ENCODE measurements at places on chromosomes 3 and 15. TPM values are rescaled to one million over a fixed set of nuclear protein-coding genes. Genes with fewer than 3 reads are reported as not detected.
A peak's percentile ranks its signal among the peaks of the same experiment; 100 is the strongest.

DNA sequence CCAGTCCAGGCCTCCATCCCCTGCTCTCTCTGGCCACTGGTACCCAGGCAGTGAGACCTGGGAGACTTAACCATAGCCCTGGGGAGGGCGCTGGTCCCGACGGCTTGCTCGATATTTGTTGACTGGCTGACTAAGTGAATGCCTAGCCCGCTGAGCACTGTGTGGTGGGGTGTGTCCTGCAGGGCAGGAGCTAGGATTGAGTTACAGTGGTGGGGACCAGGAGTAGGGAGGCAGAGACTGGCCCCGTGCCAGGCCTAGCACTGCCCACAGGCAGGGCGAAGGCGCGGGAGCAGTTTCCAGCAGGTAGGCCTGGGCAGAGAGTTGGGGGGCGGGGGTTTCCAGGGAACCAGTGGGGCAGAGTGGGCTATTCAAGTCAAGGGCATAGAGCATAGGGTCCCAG lies at the start of gene VILL:
Gene VILL, plus strand, starts transcription at position 260 of the 400 bp plus-strand sequence. CDS start 2,887 bp downstream, outside the sequence.
- no peak for DNase-seq

BLM gene
- 17.3 TPM for polyA plus RNA-seq

DNA sequence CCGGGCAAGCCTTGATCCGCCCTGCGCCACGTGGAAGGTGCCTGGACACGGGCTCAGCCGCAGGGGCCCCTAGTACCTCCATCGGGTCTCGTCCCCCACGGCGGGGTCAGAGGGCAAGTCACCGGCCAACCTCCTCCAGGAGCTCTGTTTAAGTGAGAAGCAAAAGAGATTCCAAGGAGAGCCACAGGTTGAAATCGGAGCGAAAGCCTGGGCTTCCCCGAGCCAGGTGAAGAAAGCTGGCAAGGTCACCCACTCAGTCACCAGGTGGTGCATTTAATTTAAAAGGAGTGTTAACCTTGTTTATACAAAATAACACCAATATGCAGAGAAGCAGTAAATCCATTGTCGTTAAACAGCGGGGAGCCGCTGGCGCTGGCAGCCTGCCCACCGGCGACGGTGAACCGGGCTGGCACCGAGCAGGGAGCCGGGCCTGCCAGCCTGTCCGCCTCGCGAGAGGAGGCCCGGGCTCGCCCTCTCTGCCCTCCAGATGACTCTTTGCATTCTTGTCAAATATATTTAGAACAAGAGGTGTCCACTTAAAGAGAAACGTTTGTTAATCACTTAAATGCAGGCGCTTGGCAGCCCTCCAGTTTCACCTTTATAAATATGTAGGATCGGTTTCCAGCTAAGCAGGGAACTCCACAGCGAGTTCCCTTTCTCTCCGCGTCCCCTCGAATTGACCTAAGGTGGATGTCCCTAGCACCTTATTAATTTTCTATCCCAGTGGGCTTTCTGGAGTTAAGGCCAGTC lies 277.3 kb upstream of the NR2F2 start:
- DNase-seq, result peak; percentile 45

DNA sequence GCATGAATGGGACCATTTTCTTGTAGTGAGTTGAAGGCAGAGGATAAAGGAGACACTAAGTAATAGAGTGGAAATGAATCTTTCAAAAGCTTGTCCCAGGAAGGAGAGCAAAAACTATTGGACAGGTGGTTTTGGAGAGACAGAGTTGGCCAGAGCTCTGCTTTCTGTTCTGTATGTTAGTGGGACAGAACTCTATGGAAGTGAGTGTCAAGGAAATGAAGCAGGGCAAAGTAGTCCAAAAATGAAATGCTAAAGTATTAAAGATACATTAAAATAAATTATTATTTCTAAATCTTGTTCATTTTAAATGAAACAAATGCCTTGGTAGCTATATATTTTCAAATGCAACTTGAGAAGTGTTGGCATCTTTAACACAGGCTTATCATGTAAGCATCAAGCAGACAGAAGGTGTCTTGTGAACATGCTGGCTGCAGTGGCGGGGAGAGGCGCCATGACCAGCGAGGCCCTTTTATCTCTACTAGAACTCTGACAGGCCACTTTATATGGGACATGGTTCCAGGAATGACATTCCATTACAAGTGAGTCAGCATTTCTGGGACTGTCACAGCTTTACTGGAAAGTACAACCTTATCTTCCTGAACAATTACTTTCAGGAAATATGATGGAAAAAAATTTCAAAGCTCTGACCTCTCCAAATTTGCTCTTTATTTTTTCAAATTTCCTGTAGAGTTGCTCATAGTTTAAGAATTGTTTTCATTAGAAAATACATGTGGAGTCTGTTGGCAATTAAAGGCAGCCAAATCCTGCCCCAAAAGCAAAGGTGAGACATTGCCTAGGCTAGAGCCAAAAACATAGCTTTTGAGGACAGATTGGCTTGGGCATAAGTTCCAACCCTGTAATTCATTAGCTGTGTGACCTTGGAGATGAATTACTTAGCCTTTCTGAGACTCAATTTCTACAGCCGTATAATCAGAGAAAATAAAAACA lies 106.5 kb downstream of the ECT2 start:
- DNase-seq, result peak; percentile 75

SLC28A2 gene
- polyA plus RNA-seq, result not detected

RARB gene
- 9.5 TPM for polyA plus RNA-seq

GRCh38 chr3:73602170-73602569 lies 22.6 kb downstream of the PDZRN3 start:
- peak; percentile 39 for DNase-seq

ZPLD1 gene
- not detected for polyA plus RNA-seq

ADAMTSL3 gene
- polyA plus RNA-seq, result 4.7 TPM

DNA sequence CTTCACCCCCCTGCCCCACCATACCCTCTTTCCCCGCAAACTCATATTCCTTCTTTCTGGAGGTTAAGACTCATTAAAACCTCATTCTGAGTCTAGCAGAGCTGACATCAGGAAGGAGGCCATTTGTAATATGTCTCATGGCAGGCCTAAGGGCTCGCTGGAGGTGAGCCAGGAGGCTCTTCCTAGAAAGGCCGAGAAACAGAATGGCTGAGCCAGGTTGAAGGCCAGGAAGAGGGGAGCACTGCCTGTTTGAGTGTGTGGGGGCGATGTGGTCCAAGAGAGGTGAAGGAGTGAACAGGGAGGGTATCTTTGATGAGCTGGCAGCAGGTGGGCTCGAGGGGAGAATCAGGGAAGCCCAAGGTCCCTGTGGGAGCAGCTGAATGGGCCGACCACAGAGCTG lies 317.3 kb downstream of the TLE3 start:
- no peak for DNase-seq

IL17RE gene
- 1.2 TPM for polyA plus RNA-seq

DNA sequence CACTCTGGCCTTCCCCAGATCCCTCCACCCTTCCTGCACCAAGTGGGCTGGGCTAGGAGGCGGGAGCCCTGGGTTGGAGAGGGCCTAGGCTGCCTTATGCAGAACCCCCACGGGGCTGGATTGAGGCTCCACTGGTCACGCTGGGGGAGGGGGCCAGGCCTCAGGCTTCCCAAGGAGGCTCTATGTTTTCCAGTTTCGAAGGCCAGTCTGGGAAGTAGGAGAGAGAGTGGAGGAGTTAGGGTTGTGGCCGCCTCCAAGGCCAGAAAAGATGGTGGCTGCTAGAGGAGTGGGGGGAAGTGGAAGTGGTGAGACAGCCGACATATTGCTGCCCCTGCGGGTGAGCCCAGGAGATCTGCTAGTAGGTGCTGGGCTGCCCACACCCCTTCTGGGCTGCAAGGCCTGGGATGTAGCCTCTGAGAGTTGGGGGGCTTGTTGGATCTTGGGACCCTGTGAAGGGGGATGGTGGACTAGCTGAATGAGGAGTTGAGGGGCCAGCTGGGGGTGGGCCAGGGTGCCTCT lies 1.2 kb downstream of the GNAI2 start:
- DNase-seq, result peak; percentile 63

IGF2BP2 gene
- polyA plus RNA-seq, result 7.7 TPM

- DNase-seq, result no peak
Observed at GRCh38 chr15:87746333-87746732, 510.2 kb downstream of the NTRK3 start.

GRCh38 chr15:81612631-81613030 lies 238.6 kb upstream of the TMC3 start:
- DNase-seq, result no peak

DNA sequence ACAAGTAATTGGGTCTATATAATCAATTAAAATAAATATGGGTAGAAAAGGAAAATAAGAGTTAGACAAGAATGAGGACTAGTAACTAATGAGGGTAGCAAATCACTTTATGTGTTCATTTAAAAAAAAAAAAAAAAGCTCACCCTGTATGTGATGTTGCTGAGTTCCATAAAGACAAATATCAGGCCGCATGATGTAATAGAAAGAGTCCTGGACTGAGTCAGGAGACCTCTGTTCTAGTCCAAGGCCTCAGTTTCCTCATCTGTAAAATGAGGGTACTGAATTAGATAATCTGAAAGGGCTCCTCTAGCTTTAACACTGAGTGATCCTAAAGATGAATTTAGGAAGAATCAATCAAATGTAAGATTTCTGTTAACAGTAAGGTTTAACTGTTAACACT lies 117.6 kb downstream of the TBL1XR1 start:
- DNase-seq, result no peak

LSAMP gene
- polyA plus RNA-seq, result 1.4 TPM

FMN1 gene
- 0.63 TPM for polyA plus RNA-seq

- no peak for DNase-seq
Observed at GRCh38 chr3:71299160-71299559, 284.4 kb downstream of the FOXP1 start.

DNA sequence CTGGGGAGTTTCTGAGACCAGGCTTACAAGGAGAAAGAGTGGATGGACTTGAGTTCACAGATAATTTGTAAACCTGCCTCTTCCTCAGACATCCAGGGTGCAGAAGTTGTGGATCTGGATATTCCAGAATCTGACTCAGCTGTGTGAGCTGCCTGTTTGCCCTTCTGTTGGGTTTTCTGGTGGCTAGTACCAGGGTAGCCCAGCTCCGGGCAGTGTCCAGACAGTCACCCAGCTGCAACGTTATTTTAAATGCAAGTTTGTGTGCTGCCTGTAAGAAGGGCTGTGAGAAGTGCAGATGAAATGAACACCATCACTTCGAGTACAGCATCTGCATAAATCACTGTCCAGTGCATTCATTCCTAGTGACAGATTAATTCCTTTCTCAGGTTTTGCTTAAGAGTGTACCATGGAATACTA lies 1053.0 kb downstream of the TUSC7 start:
- DNase-seq, result no peak

DNA sequence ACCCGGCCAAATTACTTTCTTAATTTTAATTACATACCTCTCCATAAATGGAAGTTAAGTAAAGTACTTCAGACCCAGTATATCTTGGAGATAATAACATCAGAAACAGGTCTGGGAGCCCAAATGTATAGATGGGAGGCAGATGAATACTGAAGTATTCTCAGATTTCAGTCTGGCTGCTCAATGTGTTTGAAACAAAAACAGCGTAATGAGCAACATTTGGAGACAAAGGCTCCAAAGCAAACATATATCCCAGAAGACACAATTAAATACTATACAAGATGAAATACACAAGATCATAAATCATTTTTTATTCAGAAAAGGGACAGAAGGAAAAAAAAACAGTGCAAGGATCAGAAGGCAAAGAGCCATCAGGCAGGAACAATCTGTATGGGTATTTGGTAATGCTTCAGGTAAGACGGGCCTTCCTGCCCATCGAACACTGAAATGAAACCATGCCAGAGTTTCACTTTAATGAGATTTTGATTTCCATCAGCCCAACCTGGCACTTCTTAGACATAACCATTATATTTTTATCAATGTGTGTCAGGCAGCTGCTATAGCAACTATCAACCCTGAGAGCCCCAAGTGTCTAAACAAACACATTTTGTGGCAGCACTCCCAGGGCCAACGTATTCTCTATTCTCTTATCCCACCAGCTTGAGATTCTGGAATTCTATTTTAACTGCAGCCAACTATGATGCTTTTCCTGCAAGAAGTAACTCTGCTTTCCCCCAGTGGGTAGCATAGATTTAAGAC lies 210.8 kb downstream of the STT3B start:
- DNase-seq, result no peak

PATL2 gene
- polyA plus RNA-seq, result 8.3 TPM

RAB27A gene
- 3.0 TPM for polyA plus RNA-seq

- DNase-seq, result no peak
Observed at GRCh38 chr3:77102951-77103769, 63.3 kb downstream of the ROBO2 start.

DNA sequence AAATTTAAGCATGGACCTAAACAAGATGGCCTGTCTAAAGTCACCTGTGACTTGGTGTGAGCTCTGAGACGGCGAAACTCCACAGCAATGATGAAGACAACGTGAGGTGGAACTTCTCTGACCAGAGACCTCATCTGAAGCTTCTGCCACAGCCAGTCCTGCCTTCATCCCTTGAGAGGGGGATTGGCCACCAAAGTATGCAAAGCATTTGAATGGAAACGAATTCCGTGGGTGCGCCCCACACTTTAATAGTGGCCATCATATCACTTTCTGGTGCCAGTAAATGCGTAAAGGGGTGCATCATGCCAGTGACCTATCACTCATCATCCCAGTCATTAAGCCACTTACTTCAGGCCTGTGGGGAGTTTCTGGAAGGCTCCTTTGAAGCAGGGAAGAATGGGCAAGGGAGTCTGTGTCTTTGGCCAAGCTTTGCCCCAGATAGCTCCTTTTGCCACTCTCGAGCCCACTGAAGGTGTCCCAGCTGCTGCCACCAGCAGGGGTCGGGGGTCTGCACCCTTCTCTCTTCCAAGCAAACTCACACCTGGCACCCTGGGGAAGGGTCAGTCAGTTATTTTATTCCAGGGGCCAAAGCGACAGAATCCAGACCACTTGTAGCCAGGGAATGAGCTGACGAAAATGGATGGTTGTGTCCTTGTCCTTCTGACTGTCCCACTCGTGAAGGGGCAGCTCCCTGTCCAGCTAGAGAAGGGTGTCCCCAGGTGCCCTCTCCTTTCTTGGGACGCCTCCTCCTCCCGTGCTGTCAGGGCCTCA lies 17.7 kb downstream of the MUC20 start:
- no peak for DNase-seq

- DNase-seq, result no peak
Observed at GRCh38 chr15:63185206-63185605, 4.2 kb upstream of the RAB8B start.

DNAJB11 gene
- polyA plus RNA-seq, result 51.6 TPM

NCK1 gene
- 14.0 TPM for polyA plus RNA-seq

DNA sequence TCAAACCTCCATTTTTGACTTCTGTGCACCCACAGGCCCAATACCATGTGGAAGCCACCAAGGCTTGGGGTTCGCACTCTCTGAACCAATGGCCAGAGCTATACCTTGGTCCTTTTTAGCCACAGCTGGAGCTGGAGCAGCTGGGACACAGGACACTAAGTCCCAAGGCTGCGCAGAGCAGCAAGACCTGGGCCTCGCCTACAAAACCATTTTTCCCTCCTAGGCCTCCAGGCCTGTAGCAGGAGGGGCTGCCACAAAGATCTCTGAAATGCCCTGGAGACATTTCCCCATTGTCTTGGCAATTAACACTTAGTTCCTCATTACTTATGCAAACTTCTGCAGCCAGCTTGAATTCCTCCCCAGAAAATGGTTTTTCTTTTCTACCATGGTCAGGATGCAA lies 81.3 kb downstream of the ZMAT3 start:
- peak; percentile 7 for DNase-seq

KBTBD12 gene
- 4.3 TPM for polyA plus RNA-seq

GRCh38 chr15:45157974-45158373 lies 28.2 kb downstream of the DUOX1 start:
- DNase-seq, result peak; percentile 55

- no peak for DNase-seq
Observed at GRCh38 chr15:86849136-86849535, 769.5 kb downstream of the AGBL1 start.

All from right cardiac atrium (tissue), 5 donors.